HuH-7 (cell line): ENCODE measurements at places on chromosomes 3 and 15.

DNA sequence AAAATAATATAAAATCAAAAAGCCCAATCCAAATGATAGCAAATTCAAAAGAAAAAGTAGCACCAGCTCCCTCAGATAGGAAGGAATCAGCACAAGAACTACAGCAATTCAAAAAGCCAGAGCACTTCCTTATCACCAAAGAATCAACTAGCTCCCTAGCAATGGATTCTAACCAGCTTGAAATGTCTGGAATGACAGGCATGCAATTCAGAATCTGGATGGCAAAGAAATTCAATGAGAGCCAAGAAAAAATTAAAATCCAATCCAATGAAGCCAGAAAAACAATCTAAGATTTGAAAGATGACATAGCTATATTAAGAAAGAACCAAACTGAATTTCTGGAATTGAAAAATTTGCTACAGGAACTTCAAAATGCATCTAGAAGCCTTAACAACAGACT, 1334.4 kb upstream of the ALCAM start:
- DNase-seq, result no peak

- DNase-seq, result no peak
Measured at GRCh38 chr3:127067116-127067910, 84.4 kb downstream of the PLXNA1 start.

DNA sequence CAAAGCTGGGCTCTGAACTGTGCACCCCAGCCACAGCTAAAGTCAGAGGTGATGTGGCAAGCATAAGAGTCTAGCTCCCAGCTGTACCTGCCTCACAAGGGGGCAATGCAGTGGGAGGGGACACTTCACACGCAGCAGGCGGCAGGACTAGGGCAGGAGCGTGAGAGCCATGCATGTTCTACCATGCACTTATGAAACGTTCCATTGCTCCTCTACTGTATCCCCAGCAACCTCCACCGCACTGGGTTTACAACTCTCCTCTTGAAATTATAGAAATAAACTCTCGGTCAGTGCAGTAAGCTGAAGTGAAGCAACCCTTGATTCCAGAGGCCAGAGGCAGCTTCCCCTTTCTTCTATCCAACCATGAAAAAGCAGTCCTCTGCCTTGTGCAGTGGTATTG, 298.6 kb upstream of the STT3B start:
- DNase-seq, result no peak

- no peak for DNase-seq
Measured at GRCh38 chr3:18633002-18633401, 207.9 kb upstream of the SATB1 start.

DNA sequence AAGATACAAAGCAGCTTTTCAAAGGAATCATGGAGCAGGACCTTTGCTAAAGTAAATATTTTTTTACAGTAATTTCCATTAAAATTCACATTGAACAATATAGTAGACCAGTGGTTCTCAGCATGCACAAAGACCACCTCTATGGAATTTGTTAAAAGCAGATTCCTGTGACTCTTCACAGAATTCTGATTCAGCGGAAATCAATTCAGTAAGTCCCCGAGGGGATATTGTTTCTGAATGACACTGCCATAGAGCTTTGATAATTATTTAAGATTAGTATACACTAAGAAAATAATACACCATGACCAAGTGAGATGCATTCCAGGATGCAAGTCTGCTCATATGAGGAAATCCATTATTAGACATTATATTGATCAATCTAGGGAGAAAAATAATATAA, 161.9 kb upstream of the TNIK start:
- no peak for DNase-seq

- no peak for DNase-seq
Measured at GRCh38 chr3:101117465-101117864, 124.2 kb upstream of the ABI3BP start.
